ENCODE measurements at places on chromosomes 1 and 21. TPM values are rescaled to one million over a fixed set of nuclear protein-coding genes. Genes with fewer than 3 reads are reported as not detected.

ADAMTS5 gene
- 4.1 TPM for total RNA-seq

GRCh38 chr1:1760345-1760650 lies 18.0 kb downstream of the NADK start:
- no peak for DNase-seq

RNU1-4 gene
- total RNA-seq: 1,358 TPM

- DNase-seq: no peak
Measured at GRCh38 chr21:34597406-34597805, 17.5 kb downstream of the RCAN1 start.

DNA sequence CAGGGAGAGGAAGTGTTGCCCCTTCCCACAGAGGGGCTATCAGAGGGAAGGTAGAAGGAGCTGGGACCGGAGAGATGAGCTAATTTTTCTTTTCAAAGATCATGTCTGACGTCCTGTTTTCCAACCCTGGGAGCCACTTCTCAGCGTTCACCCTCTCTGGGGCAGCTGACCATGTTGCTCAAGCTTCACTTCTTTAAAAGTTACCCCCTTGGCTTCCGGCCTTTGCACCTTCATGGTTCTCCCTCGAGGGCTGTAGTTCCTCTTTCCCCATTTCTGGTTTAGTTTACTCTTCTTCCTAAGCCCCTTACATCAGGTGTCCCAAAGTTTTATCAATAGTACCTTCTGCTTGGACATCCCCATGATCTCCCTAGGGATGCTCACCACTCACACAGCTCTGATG lies 23.8 kb upstream of the CSF1 start:
- DNase-seq: no peak

DNA sequence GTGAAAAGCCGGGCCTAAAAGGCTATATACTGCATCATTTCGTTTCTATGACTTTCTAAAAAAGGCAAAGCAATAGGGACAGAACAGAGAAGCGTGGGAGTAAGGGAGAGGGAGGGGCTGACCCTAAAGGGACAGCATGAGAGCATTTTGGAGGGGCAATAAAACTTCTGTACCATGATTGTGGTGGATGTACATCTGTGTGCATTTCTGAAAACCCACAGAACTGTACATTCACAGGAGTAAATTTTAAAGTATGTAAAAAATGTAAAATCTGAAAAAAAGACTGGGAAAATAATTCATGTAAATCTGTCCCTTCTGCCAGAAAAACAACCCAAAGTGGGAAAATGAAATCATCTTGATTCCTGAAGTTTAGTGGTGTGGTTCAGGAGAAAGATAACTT lies 235.4 kb downstream of the CENPF start:
- DNase-seq: no peak

LRRC8B gene
- 21.0 TPM for total RNA-seq

GRCh38 chr1:147738739-147739476 lies 21.5 kb downstream of the GJA5 start:
- DNase-seq: no peak

- DNase-seq: no peak
Measured at GRCh38 chr1:88191917-88192316, 492.2 kb upstream of the PKN2 start.

DNA sequence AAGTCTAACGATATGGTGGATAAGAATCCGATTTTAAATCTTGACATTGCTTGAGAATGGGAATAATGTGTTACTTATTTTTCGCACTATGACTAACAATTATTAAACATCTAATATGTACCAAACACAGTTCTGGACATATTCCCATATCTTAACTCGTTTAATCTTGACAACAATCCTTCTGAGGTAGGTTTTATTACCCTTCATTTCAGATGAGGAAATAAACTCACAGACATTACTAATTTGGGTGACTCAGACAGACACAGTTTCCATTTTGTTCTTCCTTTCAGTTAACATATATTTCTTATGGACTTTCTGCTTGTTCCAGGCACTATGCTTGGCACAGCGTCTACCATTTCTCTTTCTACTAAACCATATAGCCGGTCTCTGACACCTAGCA lies 244.8 kb downstream of the SMYD3 start:
- DNase-seq: no peak

DNA sequence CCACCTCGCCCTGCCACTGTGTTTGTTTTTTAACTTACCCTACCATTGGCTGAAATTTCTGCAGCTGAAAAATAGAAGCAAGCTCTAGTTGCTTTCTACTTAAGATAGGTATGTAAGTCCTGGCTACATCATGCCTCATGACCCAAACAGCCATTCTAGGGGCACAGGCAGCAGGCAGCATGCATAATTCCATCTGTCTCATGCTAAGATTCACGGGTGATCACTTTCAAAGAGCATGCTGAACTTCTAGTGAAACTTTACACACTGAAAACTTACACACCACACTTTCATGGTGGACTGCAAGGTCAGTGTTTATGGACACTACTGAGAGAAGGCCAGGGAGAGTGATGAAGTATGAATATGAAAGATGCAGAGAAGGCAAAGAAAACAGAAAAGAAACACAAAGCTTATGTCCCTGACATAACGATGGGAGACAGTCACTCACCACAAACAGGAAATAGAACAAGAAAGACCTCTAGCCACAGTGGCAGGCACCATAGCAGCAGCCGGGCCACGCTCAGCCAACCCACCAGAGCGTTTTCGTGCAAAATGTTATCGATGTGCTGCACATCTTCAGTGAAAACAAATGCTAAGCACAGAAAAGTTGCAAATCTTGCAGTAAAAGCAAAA lies 102.3 kb upstream of the TIAM1 start:
- no peak for DNase-seq

DNA sequence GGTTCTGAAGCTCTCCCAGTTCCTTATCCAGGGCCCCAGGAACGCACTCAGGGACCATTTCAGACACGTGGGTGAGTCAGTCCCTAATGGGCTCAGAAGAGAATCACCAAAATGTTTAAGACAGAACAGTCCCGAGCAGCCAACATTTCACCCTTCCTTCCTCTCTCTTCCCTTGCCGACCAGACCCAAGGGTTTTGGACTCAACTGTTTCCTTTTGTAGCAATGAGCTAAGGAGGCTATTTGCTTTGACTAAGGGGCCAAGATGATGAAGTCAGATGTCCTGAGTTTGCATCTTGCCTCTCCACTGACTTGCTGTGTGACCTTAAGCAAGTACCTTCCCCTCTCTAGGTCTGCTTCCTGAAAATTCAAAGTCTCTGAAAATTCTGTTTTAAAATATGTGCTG lies 472.3 kb upstream of the VAMP3 start:
- DNase-seq: no peak

TMEM81 gene
- total RNA-seq: 3.8 TPM

DNA sequence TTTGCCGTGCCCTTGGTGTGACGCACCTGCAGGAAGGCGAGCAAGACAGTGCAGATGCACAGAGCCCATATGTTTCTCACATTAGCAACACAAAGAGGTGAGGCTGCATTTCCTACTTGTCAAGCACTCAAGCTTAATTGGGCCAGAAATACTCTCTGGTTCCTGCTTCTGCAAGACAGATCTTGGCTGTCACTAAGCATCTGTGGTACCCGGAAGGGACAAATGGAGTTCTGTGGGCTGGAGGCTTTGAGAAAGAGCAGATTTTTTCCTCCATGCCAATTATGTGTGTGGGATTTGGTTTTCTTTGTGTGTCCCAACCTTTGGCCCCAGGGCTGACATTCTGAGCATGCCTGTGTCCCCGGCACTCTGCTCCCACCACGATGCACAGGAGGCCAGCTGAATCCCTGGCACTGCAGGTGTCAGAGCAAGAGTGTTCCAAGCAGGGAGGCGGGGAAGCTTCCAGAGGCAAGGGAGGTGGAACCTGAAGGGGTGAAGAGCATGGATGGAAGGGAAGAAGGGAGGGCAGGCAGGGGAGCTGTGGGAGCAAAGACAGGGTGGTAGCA lies 52.0 kb upstream of the STUM start:
- DNase-seq: no peak

- DNase-seq: no peak
Measured at GRCh38 chr1:2257245-2257627, 29.1 kb downstream of the SKI start.

FABP3 gene
- total RNA-seq: 13.3 TPM

CYP4X1 gene
- 0.78 TPM for total RNA-seq

DNA sequence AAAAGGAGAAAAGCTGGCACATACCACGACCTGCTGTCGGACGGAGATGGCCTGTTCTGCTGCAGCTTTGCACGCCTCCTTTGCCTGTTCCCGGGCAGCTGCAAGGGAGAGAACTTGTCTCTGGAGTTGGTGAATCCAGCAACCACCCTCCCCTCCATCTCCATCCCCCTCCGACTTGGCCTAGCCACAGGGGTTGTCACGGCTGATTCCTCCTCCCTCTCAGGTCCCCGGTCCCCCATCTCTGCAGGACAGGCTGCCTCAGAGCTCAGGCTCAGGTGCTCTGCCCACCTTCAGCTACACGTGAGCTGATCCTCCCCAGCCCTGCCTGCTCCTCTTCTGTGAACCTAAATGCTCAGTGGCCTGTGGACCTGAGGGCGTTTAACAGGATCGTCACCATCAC lies 11.1 kb upstream of the SRM start:
- no peak for DNase-seq

DNA sequence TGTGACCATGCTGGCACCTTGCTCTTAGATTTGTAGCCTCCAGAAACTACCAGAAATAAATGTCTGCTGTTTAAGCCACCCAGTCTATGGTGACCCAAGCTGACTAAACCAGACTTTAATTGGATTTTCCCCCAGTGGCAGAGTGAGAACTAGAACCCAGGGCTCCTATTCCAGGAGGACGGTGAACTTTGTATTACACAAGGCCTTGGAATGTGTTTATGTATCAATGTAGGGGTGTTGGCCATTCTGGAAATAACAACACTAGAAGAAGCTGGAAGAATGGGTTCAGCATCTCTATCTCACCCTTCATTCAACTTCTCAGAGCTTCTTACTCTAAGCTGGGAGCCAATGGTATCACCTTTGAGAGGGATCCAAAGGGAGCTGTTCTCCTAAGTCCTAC lies 37.0 kb downstream of the ARHGEF11 start:
- no peak for DNase-seq

GRCh38 chr21:17114045-17114444 lies 398.8 kb upstream of the CXADR start:
- DNase-seq: no peak

- no peak for DNase-seq
Measured at GRCh38 chr1:84621553-84621952, 47.3 kb upstream of the CTBS start.

TNNT2 gene
- total RNA-seq: 69.8 TPM

DNA sequence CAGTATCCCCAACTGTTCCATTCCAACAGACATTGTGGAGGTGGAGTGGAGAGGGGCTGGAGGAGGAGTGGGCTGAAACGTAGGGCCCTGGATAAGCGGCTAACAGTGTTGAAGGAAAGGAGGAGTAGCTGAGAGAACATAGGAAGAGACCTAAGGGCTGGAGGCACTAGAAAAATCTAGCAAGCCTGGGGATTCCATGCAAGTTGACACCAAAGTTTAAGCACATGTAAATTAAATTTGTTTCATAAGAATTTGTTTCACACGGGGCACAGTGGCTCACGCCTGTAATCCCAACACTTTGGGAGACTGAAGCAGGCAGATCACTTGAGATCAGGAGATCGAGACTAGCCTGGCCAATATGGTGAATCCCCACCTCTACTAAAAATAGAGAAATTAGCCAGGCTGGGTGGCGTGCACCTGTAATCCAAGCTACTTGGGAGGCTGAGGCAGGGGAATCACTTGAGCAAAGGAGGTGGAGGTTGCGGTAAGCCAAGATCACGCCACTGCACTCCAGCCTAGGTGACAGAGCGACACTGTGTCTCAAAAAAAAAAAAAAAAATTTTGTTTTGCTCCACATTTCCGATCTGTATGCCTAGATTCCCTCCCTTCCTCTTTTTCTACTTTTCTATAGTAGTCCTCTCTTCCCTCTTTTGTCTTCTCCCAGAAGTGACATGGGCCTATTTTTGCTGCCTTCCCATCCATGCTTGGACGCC lies 530 bp upstream of the CD244 start:
- no peak for DNase-seq

DNA sequence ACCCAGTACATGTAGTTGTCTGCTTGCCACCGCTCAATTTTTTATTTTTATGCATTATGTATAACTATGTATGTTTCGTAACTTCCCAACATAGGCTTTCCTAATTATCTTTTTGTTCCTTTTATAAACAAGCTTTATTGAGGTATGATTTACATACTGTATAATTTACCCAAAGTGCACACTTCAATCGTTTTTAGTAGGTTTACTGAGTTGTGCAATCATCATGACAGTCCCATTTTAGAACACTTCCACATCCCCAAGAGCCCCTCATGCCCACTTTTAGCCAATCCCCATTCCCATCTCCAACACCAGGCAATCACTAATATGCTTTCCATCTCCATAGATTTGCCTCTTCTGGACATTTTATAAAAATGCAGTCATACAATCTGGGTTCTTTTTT lies 14.3 kb upstream of the SLC1A7 start:
- no peak for DNase-seq
